ENCODE measurements at places on chromosomes 5 and 9. TPM values are rescaled to one million over a fixed set of nuclear protein-coding genes. Genes with fewer than 3 reads are reported as not detected.

DNA sequence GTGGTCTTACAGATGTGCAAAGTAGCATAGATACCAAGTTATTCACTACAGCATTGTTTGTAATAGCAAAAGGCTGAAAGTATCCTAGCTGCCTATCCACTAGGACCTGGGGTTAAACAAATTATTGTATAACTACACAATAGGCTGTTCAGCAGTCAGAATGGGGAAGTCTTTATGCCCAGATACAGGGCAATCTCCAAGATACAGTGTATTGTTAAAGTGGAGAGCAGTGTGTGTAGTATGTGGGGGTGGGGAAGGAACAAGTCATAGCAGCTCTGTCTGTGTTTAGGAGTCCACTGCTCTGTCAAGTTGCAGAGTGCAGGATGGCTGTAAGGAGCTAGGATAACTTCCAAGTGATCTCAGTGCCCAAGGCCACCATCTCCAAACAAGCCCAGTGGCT, 5.5 kb downstream of the PCYOX1L start:
- H3K27me3 ChIP-seq: no peaks in the 10 kb centered on the region
- H3K27ac ChIP-seq: no peak overlapping the region
- H3K4me1 ChIP-seq: peaks cover 3% of the 10 kb centered on the region
- no peak overlapping the region for H3K4me3 ChIP-seq
- DNase-seq: no peak

DNA sequence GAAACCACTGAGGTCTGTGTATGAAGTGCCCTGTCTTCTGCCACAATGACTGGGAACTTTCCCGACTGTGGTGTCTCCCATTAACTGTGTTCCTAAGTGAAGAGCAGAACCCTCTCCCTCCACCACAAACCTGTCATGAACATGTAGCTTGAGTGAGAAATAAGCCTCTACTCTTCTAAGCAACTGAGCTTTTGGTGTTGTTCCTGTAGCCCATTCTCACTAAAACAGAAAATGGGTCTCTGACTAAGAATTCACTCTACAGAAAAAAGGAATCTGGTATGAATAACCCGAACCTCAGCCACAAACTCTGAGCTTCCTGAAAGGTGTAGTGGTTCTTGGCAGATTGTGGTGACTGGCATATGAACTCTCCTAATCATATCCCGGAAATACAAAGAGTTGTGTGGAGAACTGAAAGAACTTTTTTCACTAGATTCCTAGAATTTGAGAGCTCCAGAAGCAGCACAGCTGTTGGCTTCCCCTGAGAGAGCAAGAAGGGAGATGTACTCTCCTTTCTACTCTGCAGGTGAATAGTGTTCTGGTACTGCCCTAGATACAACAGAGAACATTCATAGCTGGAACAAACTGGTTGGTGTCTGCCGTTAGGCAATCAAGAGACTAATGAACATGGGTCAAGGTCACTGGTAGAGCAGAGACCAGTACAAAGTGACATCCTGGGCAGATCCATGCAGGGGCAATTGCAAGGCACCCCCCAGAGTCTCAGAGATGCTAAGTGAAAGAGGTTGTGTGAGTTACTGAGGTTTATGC, 283.8 kb downstream of the PDE4D start:
- H3K4me3 ChIP-seq: no peak overlapping the region
- no peak for DNase-seq
- peaks cover 3% of the 10 kb centered on the region for H3K4me1 ChIP-seq
- H3K27ac ChIP-seq: no peak overlapping the region
- H3K36me3 ChIP-seq: no peaks in the 10 kb centered on the region

GRCh38 chr5:119070578-119070827, 384 bp upstream of the DMXL1 start:
- no peaks in the 10 kb centered on the region for H3K27me3 ChIP-seq
- DNase-seq: peak; percentile 90
- H3K4me1 ChIP-seq: peaks cover 7% of the 10 kb centered on the region
- H3K27ac ChIP-seq: peak overlapping the region; percentile 96

GRCh38 chr9:76658510-76659231, 105.6 kb upstream of the PCA3 start:
- no peak for DNase-seq
- no peak overlapping the region for H3K27ac ChIP-seq
- no peaks in the 10 kb centered on the region for H3K27me3 ChIP-seq
- H3K4me1 ChIP-seq: no peaks in the 10 kb centered on the region
- H3K4me3 ChIP-seq: no peak overlapping the region

- no peak for DNase-seq
- H3K27ac ChIP-seq: no peak overlapping the region
- no peak overlapping the region for H3K4me3 ChIP-seq
- H3K36me3 ChIP-seq: no peaks in the 10 kb centered on the region
- no peaks in the 10 kb centered on the region for H3K4me1 ChIP-seq
Measured at GRCh38 chr9:130670644-130671043, 6.2 kb downstream of the PRDM12 start.

DNA sequence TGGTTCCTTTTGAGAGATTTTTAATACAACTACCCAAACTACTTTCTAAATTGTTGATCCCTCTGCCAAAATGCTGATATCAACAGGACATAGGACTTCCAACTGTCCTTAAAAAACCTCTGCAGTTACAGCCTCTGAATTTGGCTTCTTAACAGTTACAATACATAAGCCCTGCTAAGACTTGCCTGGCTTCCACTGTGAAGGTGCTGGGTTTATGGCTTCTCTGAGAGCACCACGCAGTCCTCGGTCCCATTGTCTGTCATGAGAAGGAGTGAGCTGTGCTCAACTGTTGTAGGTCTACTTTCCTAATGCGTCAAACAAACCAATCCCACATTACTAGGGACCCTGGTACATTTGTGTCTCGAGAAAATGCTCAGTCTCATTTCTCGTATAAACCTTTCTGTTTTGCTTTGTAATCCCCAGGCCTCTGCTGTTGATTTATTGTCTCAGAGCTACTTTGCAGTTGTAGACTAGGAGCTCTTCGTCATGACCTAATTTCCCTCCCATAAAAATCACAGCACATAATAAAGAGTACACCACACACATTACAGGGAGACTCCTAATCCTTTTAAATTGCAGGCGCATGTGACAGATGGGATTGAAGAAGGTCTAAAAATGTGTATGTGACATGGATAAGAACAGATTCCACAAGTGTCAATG, 274.9 kb downstream of the NR3C1 start:
- H3K4me1 ChIP-seq: no peaks in the 10 kb centered on the region
- H3K27me3 ChIP-seq: no peaks in the 10 kb centered on the region
- no peak for DNase-seq
- H3K27ac ChIP-seq: no peak overlapping the region

Gene CNTRL
- 5.5 TPM for total RNA-seq

GRCh38 chr9:75084081-75084672, 3.8 kb downstream of the NMRK1 start:
- no peak overlapping the region for H3K4me3 ChIP-seq
- peaks cover 20% of the 10 kb centered on the region for H3K4me1 ChIP-seq
- DNase-seq: no peak
- peak overlapping the region; percentile 40 for H3K27ac ChIP-seq
- H3K36me3 ChIP-seq: no peaks in the 10 kb centered on the region

GRCh38 chr5:90558344-90559192, at the start of gene ADGRV1:
ADGRV1 (plus strand) TSS chr5:90558797; CDS start chr5:90558896, 99 bp downstream.
- H3K4me1 ChIP-seq: no peaks in the 10 kb centered on the region
- H3K4me3 ChIP-seq: peak within 1 kb of the TSS; percentile 36
- DNase-seq: peak; percentile 93
- H3K27ac ChIP-seq: peak within 1 kb of the TSS; percentile 46

Gene CDC20B
- not detected for total RNA-seq

GRCh38 chr5:40378396-40379177, 301.1 kb upstream of the PTGER4 start:
- no peaks in the 10 kb centered on the region for H3K36me3 ChIP-seq
- no peaks in the 10 kb centered on the region for H3K27me3 ChIP-seq
- H3K4me1 ChIP-seq: no peaks in the 10 kb centered on the region
- no peak overlapping the region for H3K27ac ChIP-seq
- no peak for DNase-seq

DNA sequence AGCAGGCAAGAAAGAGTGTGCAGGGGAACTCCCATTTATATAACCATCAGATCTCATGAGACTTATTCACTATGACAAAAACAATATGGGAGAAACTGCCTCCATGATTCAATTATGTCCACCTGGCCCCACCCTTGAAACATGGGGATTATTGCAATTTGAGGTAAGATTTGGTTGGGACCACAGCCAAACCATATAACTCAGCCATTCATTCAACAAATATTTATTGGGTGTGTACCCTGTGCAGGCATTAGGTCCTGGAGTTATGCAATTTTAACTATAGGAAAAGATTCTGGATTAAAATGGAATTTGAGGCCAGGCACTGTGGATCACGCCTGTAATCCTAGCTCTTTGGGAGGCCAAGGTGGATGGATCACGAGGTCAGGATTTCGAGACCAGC, 124.2 kb upstream of the GAS1 start:
- no peaks in the 10 kb centered on the region for H3K27me3 ChIP-seq
- no peak overlapping the region for H3K27ac ChIP-seq
- no peak overlapping the region for H3K4me3 ChIP-seq
- H3K4me1 ChIP-seq: no peaks in the 10 kb centered on the region

Gene RASEF
- 13.8 TPM for total RNA-seq

Gene TMEM174
- total RNA-seq: not detected

GRCh38 chr5:53985796-53986195, 324.6 kb downstream of the ARL15 start:
- no peaks in the 10 kb centered on the region for H3K36me3 ChIP-seq
- no peak for DNase-seq
- H3K27ac ChIP-seq: no peak overlapping the region

- no peak for DNase-seq
- H3K27ac ChIP-seq: no peak overlapping the region
- no peak overlapping the region for H3K4me3 ChIP-seq
- no peaks in the 10 kb centered on the region for H3K4me1 ChIP-seq
Measured at GRCh38 chr5:69029292-69029691, 64.5 kb upstream of the SLC30A5 start.

DNA sequence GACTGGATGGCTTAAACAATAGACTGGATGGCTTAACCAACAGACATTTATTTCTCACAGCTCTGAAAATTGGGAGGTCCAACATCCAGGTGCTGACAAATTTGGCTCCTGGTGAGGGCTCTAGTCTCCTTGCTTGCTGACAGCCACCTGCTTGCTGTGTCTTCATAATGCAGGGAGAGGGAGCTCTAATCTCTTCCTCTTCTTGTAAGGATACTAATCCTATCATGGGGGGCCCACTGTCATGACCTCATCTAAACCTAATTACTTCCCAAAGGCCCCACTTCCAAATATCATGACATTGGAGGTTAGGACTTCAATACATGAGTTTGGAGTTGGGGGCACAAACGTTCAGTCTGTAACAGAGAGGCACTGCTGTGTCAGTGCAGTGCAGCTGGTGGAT, 26.4 kb downstream of the FOXD1 start:
- no peak overlapping the region for H3K4me3 ChIP-seq
- no peak overlapping the region for H3K27ac ChIP-seq
- H3K27me3 ChIP-seq: peaks cover 37% of the 10 kb centered on the region

DNA sequence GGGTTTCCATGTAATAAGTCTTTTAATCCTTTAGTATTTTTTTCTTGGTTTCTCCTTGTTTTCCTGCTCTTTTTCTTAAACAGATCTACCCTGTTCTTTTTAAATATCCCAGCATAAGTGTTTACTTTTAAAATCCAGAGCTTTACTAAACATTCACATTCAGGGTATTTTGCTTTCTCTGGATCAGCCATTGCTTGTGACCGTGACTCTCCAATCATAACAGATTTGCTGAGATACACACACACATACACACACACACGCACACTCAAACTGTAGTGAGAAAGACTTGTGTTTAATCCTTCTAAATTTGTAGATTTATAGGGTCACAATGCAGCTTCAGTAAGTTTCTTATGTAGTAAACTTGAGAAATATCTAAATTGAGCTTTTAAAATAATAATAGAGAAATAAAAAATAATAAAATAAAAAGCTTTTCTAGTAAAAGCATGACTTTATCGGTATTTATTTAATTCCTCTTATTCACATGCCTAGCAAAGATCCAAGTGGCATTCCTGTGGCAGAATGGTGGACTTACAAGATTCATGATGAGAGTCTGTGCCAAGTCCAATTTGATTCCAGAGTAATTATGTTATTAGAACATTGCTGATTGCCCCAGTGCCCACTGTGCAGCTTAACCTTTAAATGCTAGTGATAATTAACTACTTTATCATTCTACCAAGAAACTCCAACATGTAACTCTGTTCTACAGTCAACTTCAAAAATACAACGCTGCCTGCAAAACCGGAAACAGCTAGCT, 129.0 kb downstream of the TLE4 start:
- no peak for DNase-seq
- no peak overlapping the region for H3K27ac ChIP-seq
- no peak overlapping the region for H3K4me3 ChIP-seq
- no peaks in the 10 kb centered on the region for H3K36me3 ChIP-seq
- no peaks in the 10 kb centered on the region for H3K4me1 ChIP-seq
- no peaks in the 10 kb centered on the region for H3K27me3 ChIP-seq

GRCh38 chr9:95087659-95088242, 229.8 kb downstream of the FANCC start:
- no peak overlapping the region for H3K4me3 ChIP-seq
- peaks cover 32% of the 10 kb centered on the region for H3K4me1 ChIP-seq
- no peak overlapping the region for H3K27ac ChIP-seq
- peaks cover 67% of the 10 kb centered on the region for H3K36me3 ChIP-seq

- no peaks in the 10 kb centered on the region for H3K36me3 ChIP-seq
- no peak overlapping the region for H3K27ac ChIP-seq
- H3K4me3 ChIP-seq: no peak overlapping the region
- H3K4me1 ChIP-seq: no peaks in the 10 kb centered on the region
- no peaks in the 10 kb centered on the region for H3K27me3 ChIP-seq
- no peak for DNase-seq
Measured at GRCh38 chr9:131759017-131759647, 19.3 kb upstream of the RAPGEF1 start.

Gene SPATA24
- 2.5 TPM for total RNA-seq

GRCh38 chr5:98453296-98453695, 320.2 kb upstream of the RGMB start:
- no peak overlapping the region for H3K4me3 ChIP-seq
- H3K4me1 ChIP-seq: no peaks in the 10 kb centered on the region
- H3K27ac ChIP-seq: no peak overlapping the region
- no peaks in the 10 kb centered on the region for H3K27me3 ChIP-seq
- H3K36me3 ChIP-seq: no peaks in the 10 kb centered on the region

DNA sequence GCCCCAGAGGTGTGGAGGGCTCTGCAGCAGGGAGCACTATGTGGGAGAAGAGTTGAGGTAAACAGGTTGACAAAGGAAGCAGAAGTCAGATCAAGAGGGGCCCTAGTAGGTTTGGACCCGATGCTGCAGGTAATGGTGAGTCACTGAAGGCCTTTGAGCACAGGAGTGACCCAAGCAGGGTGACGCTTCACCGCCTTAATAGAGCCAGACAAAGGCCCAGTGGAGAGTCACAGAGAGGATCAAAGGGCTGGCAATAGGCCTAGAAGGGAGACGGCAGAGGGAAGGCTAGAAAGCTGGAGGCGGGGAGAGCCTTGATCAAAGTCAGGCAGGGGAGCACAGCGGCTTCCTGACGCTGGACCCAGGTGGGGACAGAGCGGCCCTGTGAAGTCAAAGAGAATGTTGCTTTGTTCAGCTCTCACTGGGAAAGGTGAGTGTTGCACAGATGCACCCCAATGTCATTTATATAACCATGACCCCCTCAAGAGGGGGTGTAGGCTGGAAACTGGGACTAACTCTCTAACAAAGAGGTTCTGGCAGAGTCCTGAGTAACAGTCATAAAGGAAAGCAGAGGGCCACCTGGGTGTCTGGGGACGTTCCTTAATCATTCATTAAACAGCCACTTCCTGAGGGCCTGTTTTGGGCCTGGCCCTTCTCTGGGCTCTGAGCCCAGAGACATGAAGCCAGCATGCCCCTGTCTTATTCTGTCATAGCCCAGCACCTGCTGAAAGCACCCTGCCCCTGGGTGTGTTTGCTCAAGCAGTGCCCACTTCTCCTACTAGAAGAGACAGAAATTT, 9.8 kb upstream of the CPLX2 start:
- DNase-seq: no peak
- no peaks in the 10 kb centered on the region for H3K27me3 ChIP-seq
- no peak overlapping the region for H3K27ac ChIP-seq
- no peak overlapping the region for H3K4me3 ChIP-seq
- no peaks in the 10 kb centered on the region for H3K36me3 ChIP-seq
- H3K4me1 ChIP-seq: no peaks in the 10 kb centered on the region

Gene LYRM7
- total RNA-seq: 3.3 TPM
